ENCODE measurements at places on chromosomes 4 and X.

DNA sequence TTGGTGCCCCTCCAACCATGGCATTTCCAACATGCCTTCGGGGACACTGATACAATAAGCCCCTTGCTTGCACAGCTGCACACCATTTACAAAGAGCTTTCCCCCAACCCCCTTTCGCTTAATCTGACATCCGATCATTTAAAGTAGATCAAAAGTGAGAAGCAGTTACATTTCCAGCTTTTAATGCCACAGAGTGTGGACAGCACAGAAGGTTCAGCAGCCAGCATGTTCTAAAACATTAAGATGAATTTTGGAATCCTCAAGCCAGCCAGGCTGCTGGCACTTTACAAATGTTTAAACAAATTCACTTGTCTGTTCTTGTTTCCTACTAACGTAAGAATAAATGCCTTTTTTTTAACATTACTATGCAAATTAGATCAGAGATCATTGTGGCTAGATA, 284.4 kb upstream of the LDB2 start:
- no peak for DNase-seq
- H3K4me3 ChIP-seq = no peak overlapping the region
- no peaks in the 10 kb centered on the region for H3K27me3 ChIP-seq
- no peaks in the 10 kb centered on the region for H3K36me3 ChIP-seq
- H3K4me1 ChIP-seq = no peaks in the 10 kb centered on the region

- no peaks in the 10 kb centered on the region for H3K4me1 ChIP-seq
- no peak for DNase-seq
- H3K27ac ChIP-seq = no peak overlapping the region
- no peak overlapping the region for H3K4me3 ChIP-seq
These were observed 4.3 kb downstream of the PNCK start for GRCh38 chrX:153669174-153669890.

GRCh38 chr4:56222514-56222913, 164.8 kb downstream of the AASDH start:
- no peaks in the 10 kb centered on the region for H3K4me1 ChIP-seq
- no peaks in the 10 kb centered on the region for H3K27me3 ChIP-seq
- H3K4me3 ChIP-seq = no peak overlapping the region
- no peak overlapping the region for H3K27ac ChIP-seq
- DNase-seq = no peak

DNA sequence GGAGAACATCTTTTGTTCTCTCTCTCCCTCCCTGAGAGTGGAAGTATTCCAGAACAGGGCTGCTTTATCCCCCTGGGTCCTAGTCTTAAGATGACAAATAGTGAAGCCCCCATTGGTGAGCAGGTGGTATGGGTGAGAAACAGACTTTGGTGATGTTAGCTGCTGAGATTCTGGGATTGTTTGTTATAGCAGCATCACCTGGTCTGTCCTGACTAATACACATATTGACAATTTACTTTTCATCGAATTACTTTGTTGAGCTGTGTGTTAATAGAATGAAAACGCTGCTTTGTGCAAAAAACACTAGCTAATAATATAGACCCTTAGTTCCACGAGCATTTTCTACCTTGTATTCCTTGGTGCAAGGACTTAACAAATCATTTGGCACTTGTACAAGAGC, 133.5 kb downstream of the ASMT start:
- H3K4me1 ChIP-seq = no peaks in the 10 kb centered on the region
- no peak overlapping the region for H3K4me3 ChIP-seq
- H3K27ac ChIP-seq = no peak overlapping the region
- no peaks in the 10 kb centered on the region for H3K36me3 ChIP-seq

DNA sequence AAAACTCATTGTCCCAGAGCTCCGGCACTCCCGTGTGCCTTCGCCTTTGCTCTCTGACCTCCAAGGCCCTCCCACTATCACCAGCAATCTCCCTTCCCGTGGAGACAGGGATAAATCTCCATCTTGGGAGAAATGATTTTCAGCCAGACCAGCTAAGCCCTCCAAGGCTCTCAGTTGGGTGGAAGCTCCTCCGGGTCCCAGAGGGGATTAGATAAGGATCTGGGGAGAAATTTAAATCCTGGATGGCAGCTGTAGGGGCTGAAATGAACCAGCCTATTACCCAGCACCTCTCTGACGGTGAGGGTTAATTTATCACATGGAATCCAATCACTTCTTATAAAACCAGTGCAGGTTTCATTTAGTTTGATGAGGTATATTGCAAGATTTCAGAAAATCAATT, 366.2 kb downstream of the FBXW7 start:
- no peaks in the 10 kb centered on the region for H3K36me3 ChIP-seq
- H3K4me3 ChIP-seq = no peak overlapping the region
- H3K27me3 ChIP-seq = no peaks in the 10 kb centered on the region
- no peak for DNase-seq
- H3K27ac ChIP-seq = no peak overlapping the region

DNA sequence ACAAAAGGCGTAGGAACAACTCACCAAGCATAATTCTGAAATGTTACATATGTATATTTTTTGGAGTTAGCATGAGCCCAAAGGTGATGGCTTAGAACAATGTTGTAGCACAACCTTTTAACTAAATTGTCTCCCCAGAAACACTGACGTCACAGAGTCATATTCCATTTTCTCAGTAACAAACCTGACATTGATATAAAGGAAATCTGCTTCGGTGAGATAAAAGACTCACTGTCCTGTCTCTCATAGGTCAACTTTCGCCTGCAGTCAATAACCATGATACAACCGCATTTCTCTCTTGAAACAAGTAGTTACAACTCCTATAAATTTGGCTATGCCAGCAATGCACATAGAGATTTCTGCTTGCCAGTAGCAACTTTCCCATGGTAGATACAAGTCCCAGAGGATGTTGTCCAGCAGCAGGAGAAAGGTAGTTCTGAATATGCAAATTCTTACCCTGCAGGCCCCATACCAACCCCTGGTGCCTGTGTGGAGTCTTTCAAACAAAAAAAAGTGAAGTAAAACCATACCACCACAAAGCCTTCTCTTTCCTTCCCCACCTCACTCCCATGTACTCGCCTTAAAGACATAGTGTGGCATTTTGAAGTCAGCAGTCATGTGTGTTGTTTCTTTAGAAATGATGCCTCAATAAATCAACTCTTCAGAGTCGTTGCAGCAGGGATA, 47.9 kb downstream of the MTM1 start:
- H3K4me3 ChIP-seq = no peak overlapping the region
- DNase-seq = no peak
- H3K27ac ChIP-seq = no peak overlapping the region
- no peaks in the 10 kb centered on the region for H3K27me3 ChIP-seq

GRCh38 chr4:87853108-87853507, 20.3 kb downstream of the MEPE start:
- DNase-seq = peak; percentile 75
- no peaks in the 10 kb centered on the region for H3K4me1 ChIP-seq
- H3K36me3 ChIP-seq = no peaks in the 10 kb centered on the region
- no peak overlapping the region for H3K27ac ChIP-seq

DNA sequence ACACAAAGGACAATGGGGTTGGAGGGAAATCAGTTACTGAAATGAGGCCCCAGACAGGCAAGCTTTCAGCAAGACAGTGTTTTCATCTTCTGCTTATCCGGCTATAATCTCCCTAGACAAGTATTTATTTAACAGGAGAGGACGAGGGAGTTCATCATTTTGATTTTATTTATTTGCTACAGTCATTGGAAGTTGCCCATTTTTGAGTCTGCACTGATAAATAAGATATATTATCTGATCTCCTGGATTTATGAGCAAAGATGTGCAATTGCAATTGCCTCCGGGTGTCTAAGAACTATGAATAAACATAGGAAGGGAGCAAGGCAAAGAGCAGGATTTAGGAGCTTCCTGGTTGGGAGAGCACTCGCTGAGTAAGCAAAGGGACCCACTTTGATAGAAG, 263.2 kb upstream of the EDA2R start:
- H3K4me3 ChIP-seq = no peak overlapping the region
- H3K4me1 ChIP-seq = no peaks in the 10 kb centered on the region
- H3K36me3 ChIP-seq = no peaks in the 10 kb centered on the region

- H3K36me3 ChIP-seq = no peaks in the 10 kb centered on the region
- no peaks in the 10 kb centered on the region for H3K4me1 ChIP-seq
These were observed 937.1 kb downstream of the PDHA2 start for GRCh38 chr4:96776920-96777527.

DNA sequence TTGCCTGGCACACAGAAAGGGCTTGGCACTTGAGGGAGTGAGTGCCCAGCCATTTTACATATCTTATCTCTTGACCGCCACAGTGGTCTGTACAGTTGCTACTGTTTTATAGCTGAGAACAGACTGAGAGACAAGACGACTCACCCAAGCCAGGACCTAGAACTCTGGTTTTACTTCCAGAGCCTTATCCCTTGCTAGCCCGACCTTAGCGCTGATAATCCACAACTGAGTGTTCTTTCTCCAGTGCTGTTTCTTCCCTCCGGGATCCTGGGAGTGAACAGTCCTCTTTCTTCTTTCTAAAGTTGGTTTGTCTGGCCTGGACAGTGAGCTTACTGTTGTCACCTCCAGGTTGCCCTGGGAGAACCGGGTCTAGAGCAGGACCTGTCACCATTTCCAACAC, 52.5 kb upstream of the TADA2B start:
- H3K36me3 ChIP-seq = no peaks in the 10 kb centered on the region
- H3K27ac ChIP-seq = no peak overlapping the region
- H3K4me1 ChIP-seq = peaks cover 8% of the 10 kb centered on the region

- H3K27me3 ChIP-seq = no peaks in the 10 kb centered on the region
- H3K36me3 ChIP-seq = no peaks in the 10 kb centered on the region
- no peak overlapping the region for H3K27ac ChIP-seq
- H3K4me3 ChIP-seq = no peak overlapping the region
- H3K4me1 ChIP-seq = peaks cover 2% of the 10 kb centered on the region
- DNase-seq = no peak
These were observed 5.4 kb upstream of the TAPT1 start for GRCh38 chr4:16231570-16232245.

DNA sequence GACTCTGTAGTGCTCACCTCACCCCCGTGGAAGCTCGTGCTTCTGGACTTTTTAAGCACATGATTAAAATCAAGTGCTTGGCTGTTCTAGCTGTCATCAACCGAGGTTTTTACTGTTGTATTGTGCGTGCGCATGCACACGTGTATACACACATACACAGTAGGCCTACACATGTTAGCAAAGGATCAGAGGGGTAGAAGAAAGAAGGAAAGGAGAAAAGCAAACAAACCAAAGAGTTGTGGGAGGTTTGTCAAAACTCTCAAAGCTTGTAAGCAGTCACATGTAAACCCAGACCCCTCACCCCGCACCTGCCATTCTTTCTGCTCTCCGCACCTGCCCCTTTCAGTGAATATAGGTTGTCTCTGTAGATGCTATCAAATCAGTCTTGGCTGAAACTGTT, 311.8 kb downstream of the HS3ST1 start:
- H3K4me1 ChIP-seq = no peaks in the 10 kb centered on the region
- H3K4me3 ChIP-seq = no peak overlapping the region
- no peaks in the 10 kb centered on the region for H3K27me3 ChIP-seq
- no peaks in the 10 kb centered on the region for H3K36me3 ChIP-seq
- no peak for DNase-seq
